HS-5 (cell line): ENCODE measurements at places on chromosomes 3 and 15.
A peak's percentile ranks its signal among the peaks of the same experiment; 100 is the strongest.

GRCh38 chr15:38690719-38691332 is 126.2 kb upstream of the RASGRP1 start:
- no peak for DNase-seq

DNA sequence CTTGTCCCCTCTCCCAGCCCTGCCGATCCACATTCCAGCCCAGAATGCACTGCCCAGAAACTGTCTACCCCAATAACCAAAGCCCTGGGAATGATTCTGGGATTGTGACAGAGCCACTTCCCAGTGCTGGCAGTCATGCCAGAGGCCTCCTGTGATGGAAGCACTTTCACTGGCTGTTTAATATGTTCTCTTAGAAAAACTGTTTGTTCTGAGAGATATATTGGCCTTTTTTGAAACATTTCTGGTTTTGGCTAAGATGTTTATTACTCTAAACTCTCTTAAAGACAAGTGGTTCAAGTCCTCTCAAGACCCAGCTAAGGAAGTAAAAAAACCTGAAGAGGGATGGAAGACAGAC is 74.0 kb upstream of the HACD2 start:
- no peak for DNase-seq

DNA sequence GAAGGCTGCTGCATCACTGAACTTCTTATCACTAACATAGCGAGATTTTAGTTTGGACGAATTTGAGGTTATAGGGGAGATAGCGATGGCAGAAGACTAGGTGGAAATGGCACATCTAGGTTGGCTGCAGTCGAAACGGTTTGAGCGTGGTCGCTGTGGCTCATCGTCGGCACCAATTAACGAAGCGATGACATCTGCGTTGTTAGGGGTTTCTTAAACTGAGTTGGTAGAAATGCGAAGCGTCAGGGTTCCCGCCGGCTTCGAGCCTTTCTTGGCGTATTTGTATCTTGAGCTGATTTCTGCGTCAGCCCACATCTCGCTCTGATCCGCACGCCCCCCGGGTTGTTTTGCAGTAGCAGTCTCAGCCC is 319 bp downstream of the LNP1 start:
- no peak for DNase-seq

DNA sequence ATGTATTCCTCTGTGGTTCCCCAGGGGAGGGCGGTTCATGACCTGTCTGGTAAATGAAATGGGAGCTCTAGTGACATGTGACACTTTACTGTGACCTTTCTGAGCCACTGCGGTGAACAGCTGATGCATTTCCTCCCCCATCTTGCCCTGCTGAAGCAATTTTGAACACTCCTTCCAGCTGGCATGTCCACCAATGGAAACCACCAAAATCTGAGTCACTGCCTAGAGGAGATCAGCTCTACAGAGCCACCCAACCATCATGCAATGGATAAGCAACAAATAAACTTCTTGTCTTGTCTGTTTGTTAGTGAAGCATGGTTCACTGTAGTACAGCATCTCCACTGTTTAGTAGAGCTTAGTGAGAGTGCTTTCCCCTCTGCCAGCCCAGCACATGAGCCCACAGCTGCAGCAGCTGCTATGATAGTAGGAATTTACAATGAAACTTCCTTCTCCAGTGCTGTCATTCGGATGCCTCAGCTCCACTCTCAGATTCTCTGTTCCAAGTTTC is 479.4 kb downstream of the NTRK3 start:
- DNase-seq: peak; percentile 75

DNA sequence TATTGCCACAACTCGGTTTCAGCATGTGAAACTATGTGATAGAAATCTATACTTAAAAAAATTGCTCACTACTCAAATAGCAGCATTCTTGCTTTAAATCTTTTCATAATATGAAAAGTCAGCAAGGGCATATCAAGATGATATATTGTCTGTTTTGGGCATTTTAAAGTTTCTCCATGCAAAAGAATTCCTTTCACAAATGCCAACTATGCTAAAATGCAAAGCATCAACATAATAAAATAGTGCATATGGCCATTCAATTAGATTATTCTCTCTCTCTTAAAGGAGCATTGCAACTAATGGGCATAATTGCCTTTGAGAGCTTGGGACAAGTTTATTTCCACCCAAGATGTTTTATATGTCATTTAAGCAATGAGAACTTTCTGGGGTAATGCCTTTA is 475.1 kb downstream of the ZPLD1 start:
- DNase-seq: no peak

- DNase-seq: no peak
Observed at GRCh38 chr15:82710926-82711490, 1.3 kb upstream of the AP3B2 start.

DNA sequence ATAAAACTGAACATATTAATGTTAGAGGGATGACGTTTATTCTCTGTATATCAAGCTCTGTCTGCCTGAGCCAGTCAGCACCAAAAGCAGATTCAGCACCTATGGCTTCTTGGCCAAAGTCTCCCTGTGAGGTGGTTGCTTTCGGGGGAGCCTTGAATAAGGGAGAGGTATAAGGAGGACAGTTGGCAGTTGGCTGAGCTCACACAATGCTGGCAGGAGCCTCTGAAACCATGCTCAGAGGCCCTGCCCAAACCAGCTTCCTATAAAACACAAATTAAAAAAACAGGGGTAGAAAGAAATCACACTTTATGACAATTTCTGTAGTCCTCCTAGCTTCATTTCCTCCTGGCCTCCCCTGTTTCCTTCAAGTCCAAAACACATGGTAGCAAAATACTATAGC is 18.8 kb downstream of the ARHGEF3 start:
- no peak for DNase-seq

- no peak for DNase-seq
Observed at GRCh38 chr3:39445927-39446326, 21.6 kb upstream of the MOBP start.

- no peak for DNase-seq
Observed at GRCh38 chr3:112848196-112848595, 1.5 kb upstream of the CD200R1L start.

DNA sequence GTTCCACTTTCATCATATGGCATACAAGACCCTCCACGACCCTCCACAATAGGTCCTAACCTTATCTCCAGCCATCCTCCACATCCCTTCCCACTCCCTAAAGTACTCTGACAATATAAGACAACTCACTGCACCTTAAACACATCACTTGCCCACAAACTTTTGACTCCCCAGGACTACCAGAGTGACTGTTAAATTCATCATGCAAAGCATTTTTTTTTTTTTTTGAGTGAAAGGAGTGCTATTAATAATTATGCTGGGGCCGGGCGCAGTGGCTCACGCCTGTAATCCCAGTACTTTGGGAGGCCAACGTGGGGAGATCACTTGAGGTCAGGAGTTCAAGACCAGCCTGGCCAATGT is 55.8 kb downstream of the OSBPL10 start:
- DNase-seq: no peak

DNA sequence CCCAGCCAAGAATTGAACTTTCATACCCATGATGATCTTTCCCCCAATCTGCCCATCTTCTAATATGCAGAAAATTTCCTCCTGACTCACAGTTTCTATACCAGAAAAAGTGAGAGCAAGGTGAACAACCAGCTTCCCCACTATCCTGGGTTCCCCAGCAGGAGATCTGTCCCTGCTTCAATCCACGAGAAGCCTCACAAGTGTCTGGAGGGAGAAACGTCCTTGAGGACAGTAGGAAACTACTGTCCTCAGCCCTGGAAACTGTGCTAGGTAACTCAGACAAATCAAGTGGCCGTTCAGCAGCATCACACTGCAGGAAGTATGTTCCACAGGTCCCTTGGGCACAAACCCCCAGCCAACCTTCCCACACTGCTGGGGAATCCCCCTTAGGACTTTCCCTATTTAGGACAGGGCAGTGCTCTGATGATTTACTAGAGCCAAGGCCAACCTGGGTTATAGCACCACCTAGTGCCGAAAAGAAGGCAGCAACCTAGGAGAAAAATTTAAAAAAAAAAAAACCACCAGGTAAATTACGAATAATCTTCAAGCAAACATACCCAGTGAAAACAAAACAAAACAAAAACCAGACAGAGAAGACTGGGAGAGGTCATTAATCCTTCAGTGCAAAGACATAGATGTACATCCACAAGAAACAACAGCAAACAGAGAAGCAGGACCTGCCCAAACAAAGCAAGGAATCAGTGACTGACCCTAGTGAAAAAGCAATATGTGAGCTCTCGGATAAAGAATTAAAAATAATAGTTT is 36.0 kb downstream of the MORC1 start:
- DNase-seq: peak; percentile 31

DNA sequence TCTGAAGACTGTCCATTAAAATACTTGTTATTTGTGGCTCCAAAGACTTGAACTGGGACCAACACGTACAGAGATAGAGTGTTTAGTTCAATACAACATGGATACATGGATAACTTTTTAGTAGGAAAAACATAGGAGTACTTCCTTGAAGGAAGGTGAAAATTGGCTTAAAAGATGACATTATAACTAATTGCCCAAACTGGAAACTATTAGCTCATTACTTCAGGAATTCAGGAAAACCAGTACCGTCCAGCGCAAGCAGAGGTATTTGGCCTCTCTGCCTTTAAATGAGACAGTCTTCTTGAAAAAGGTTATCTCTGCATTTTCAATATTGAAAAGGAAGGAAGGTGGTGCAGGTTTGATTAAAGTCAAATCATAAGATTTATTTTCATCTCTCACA is 234.5 kb downstream of the IL5RA start:
- no peak for DNase-seq
